ENCODE measurements at places on chromosomes 6 and 20.

DNA sequence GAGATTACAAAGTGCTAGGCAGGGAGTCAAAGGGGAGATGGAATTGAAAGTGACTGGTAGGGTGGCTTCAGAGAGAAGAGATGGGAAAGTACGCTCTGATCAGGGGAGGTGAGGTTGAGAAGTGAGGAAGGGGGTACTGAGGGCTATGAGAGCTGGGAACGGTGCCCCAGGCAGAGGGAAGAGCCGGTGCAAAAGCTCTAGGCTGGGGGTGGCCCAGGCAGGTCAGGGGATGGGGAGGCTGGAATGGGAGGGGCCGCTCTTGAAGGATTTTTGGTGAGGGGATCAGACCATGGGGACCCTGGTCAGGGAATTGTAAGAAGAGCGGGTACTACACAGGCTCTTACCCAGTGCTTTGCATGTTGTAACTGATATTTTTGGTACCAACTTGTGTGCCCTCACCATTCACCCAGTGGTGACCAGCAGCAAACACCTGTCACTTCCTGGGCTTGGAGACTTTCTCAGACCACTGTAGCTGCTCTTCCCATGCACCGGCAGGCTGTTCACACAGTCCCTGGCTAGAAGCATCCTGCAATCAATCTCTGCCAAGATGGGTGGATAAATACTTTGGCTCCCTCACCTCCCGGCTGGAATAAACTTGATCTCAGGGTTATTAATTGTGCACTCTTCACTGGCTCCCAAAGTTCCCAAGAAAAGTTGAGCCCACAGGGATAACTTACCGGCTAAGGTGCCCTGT, 24.0 kb downstream of the PCK1 start:
- no peak for DNase-seq

DNA sequence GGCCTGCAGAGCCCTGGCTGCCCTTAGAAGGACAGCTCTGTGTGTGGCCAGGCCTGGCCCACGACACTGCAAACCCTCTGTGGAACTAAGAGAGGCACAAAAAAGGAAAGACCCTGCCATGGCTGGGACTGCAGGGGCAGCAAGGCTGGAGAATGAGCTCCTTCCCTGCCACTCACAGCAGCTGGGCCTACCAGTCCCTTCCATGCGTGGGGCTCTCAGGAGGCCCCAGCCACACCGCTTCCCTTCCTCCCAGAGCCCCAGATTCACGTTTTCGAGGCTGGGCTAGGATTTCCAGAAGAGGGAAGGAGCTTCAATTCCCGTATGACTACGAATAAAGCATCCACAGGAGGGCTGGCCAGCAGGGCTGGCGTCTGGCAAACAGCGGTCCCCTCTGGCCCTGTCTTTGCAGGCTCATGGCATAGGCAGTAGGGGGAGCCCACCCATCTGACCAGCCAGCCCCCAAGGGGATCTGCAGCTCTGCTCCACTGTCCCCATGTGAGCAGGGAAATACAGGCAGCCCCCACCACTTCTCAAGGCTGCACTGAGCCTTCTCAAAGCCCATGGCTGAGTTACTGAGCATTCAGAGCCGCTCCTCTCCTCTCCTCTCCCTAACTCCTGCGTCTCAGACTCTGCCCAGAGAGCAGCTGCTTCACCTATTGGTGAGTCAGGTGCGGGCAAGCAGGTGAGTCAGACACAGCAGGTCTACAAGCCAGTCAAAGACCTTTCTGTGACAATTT, 53.1 kb downstream of the NINL start:
- DNase-seq = no peak

DNA sequence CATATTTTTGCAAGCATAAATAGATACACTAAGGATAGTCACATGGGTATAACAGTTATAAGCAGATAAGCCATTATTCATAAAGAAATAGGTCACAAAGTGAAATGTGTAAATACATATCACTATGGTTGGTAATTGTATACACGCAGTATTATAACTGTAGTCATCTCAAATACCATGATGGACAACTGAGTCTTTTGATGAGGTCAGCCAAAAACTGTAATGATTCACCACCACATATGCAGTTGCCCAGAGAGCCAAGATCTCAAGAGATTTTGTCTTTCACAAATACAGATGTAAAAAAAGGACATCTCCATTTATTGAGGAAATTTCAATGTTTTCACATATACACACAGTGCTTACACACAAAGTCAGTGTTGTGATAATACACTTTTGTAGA, 28.3 kb downstream of the ZNF292 start:
- DNase-seq = no peak

GRCh38 chr6:168908887-168909286, 344.8 kb downstream of the THBS2 start:
- DNase-seq = no peak

GRCh38 chr20:10910535-10911178, 236.9 kb upstream of the JAG1 start:
- no peak for DNase-seq

DNA sequence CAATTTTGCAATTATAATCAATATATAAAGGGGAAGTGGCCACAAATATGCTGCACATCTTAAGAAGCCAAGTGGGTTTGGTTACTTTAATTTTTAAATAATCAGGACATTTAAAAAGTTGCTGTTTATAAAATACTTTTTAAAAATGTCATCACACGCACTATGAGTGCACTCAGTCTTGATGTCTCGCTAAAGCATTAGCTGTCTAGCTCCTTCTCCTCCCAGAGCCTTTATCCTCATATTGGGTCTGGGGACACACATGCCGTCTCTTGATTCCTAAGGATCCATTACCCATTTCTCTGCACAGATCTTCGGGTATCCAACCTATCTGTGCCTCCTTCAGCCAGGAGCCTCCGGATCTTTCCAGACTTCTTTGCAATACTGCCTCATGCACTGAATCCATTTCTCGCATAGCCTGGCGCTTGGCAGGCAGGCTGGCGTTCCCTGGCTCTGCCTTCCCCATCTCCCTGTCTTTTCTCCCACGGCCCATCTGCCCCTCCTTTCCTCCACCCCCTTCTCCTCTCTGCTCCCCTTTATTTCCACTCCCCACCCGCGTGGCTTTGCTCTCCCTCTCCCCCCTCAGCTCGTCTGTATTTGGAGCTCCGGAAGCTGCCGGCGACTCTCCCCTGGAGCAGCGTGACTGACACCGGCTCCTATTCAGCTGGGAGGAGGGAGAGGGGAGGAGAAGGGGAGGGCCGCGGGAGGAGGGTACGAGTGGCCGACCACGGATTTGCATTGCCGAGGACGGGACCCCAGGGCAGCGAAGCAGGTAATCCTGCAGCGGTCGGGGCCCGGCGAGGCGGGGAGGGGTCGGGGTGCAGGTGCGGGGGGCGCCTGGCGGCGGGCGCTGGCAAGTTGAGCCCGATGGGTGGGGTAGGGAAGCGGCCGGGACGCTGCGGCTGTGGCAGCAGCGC, at the start of gene CAP2:
Gene CAP2, plus strand, starts transcription at position 618 of the 914 bp plus-strand sequence. CDS start 27,961 bp downstream, outside the sequence.
- peak; percentile 59 for DNase-seq

DNA sequence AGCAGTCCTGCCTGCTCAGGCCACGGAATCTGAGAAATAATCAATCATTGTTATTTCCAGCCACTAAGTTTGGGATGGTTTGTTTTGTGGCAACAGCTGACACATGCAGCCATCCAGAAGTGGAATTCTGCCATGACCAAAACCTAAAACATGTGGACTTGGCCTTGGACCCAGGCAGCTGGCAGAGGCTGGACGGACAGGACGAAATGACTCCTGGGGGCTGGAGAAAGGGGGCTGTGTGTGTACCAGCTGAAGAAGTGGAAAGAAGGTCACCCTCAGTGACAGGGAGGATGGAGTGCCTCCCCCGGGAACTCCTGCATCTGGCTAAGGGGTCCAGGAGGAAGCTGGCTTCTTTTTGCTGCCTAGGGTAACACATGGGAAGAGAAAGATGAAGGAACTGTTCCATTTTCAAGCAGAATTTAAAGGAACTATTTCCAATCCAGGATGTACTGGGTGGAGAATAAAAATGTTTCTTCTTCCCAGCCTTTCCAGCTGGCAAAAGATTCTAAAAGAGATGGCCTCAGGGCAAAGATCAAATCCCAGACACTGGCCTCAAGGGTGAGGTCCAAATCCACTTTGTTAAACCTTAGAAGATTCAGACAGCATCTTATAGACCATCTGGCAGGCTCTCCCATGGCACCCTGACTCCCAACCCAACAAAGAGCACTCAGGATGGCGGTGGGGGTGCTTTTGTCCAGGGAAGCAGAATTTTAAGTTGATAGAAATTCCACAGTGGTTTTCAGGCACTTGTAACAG, 14.3 kb downstream of the SERPINB6 start:
- no peak for DNase-seq

DNA sequence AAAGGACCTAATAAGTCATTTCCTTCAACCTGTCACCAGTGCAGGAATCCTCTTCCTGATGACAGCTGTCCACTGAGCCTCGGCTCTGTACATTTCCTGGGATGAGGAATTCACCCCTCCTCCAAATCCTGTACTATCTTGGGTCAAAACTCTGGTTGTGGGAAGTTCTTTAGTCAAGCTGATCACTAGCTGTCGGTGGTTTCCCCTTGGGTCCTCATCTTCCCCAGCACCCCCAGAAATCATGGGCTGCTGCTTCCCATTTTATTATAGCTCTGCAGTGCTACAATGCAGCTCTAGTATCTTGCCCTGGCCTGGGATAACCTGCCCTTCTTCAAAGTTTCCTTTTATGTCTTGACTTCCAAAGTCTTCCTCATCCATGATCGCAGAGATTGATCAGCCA, 14.6 kb upstream of the ADA start:
- DNase-seq = no peak

DNA sequence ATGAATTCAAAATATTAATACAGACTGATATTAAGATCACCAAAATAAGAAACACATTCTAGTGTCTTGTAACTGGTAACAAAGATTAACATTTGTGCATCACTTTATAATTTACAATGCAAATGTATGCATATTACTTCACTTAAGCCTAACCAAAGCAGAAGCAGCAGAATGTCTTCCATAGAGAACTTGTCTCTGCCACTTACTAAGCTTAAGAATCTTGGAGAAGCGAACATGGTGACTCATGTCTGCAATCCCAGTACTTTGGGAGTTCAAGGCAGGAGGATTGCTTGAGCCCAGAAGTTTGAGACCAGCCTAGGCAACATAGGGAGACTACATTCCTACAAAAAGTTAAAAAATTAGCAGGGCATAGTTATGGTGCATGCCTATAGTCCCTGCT, 18.8 kb downstream of the AK9 start:
- DNase-seq = no peak

GRCh38 chr20:10853731-10854130, 179.9 kb upstream of the JAG1 start:
- DNase-seq = no peak

GRCh38 chr6:43506171-43506570, 4.0 kb downstream of the LRRC73 start:
- DNase-seq = no peak

- DNase-seq = no peak
Observed at GRCh38 chr20:3093861-3094361, 9.4 kb upstream of the AVP start.

DNA sequence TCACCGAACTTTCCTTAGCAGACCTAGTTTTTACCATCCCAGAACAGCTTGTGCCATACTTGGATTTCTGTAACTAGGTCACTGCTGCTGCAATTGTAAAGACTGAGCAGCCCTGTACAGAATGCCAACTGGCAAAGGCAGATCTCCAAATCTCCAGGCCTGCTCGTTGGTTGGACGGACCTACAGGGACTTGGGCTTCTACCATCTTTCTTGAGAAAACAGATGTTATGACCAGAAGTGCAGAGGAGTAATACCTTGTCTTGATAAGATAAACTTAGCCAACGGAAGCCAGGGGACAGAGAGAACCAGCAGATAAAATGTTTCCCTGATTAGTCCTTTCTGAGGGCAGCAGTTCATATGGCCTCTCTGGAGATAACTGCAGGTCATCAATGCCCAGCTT, 304.1 kb downstream of the RFPL4B start:
- no peak for DNase-seq

DNA sequence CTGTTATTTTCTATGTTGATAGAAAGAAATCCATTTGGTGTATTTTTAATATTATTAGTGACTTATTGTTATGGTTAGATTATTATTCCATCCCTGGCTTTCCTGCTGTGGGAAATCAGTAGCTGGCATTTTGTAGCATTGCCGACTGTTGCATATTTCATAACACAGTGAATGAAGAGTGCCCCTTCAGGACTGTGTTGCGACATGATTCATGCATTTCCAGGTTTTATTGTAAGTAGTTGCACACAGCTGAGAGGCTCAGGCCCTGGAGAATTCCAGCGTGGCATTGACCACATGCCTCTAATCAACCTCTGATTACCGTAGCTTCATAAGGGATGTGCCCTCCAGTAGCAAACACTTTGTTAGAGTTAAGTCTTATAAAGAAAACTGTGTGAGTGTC, 263.9 kb downstream of the FARS2 start:
- no peak for DNase-seq

DNA sequence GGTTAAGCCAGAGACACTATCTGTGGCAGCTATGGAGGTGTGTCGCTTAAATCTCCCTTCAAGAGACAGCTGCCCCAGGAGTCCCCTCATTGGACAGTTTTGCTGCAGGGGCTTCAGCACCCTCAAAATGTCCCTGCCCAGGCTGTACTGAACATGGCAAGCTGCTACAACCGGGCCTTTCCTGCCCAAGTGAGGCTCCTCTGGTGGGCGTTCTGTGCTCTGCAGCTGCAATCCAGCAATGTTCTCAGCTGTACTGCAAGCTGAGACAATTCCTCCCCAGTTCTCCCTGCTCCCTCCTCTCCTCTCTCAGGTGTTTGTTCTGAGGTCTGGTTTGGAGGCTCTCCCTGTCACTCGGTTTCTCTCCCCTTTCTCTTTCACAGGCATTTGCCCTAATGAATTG, 190.8 kb upstream of the LAMP5 start:
- DNase-seq = no peak

GRCh38 chr6:139905404-139906052, 531.1 kb upstream of the CITED2 start:
- DNase-seq = no peak

GRCh38 chr6:167662075-167662880, 164.4 kb upstream of the AFDN start:
- no peak for DNase-seq

GRCh38 chr20:309306-309840, 12.0 kb downstream of the ZCCHC3 start:
- no peak for DNase-seq

- DNase-seq = peak; percentile 56
Observed at GRCh38 chr6:151763303-151763702, 44.2 kb upstream of the ESR1 start.

DNA sequence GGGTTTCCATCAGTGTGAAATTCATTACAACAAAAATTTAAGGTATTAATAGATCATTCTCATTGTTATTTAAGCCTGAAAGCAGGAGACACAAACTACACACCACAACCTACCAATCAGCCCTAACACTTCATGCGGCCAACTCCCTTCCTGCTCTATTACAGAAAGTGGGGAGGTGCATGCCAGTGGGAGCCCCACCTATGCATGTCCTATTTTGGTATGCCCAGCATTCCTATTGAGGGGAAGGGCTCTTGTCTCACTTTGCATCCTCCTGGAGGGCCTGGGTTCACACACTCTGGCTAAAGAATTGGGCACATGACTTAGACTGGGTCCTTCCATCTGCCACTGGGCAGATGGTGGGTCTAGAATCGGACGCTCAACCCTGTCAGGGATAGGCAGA, 450.0 kb downstream of the PTPRT start:
- DNase-seq = no peak

DNA sequence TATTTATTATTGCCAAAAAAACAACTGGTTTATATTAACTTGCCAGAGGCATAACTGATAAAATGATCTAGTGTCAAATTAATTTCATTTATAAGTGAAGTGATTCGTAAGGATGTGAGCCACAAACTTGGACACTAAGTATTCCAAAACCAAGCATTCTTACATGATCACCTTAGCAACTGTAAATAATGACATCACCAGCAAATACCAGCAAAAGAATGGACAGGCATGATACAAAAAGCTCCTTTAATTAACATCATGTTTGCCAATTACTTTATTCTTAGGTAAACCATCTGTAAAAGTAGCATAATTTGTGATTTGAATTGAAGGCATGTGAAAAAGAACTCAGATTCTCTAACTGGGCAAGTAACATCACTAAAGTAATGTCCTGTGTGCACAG, 17.2 kb upstream of the FNDC1 start:
- DNase-seq = no peak

All from uterus (tissue), 4 donors.